ENCODE measurements at places on chromosomes 7 and 10.

DNA sequence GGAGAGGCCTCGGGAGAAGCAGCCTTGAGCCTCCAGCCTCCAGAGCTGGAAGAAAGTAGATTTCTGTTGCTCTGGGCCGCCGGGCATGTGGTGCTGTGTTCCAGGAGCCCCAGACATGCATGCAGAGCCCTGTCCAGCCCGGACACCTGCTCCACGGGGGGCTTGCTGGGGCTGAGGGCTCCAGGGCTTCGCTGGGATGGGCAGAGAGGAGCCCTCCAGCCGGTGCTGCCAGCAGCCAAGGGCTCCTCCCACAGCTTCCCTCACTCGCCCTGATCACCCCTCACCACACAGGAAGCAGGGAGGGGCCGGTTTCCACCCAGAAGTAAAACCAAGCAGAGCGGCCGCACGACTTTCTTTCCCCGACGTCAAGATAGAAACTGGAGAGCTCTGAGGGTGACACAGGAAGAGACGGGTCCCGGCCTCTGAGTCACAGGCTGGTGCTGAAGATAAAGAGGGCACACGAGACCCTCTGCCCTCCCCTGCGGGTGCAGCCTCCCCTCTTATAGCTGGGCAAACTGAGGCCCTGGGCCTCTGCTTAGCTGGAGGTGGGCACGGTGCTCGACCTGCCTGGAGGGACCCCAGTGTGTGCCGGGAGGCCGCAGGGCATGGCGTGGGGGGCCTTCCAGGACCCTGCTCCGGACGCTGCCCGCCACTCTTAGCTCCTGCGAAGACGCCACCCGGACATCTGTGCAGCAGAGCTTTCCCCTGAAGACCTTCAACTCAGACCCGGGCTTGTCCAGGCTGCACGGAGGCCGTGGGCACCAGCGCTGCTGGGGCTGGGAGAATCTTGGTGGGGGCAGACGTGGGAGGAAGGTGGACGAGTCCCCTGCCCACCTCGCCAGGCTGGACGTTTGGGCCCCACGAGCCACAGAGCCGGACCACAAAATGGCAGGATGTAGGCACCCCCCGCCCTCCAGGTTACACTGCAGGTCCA, 31.1 kb downstream of the ADAP1 start:
- peak; percentile 84 for DNase-seq
- peaks cover 22% of the 10 kb centered on the region for H3K4me1 ChIP-seq
- no peaks in the 10 kb centered on the region for H3K27me3 ChIP-seq
- peak overlapping the region; percentile 90 for H3K27ac ChIP-seq

DNA sequence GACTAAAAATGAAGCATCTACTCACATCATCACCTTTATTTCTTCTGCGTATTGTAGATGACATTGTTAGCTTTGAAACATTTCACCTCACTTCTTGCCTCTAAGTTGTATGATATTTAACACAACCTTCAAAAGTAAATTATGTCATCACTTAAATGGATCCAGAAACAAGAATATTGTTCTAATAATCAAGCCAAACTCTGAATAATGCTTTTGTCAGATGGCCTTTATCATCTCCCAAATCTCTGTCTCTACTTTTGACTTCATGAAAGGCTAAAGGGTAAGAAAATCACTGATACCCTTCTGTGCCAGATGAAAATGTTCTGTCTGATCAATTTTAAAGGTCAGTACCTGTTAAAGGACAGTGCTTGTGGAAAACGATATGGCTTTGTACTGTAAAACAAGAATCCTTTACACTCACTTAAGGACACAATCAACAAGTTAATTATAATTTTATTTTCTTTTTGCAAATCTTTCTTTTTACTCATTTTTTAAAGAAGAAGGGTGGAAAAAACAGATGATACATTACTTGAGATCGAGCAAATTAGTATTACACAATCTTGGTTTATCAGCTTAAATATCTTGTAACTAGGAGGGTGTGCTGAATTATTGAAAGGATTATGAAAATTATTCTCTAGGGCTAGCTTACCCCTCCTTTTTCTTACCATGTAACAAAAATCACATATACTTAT, 309.4 kb upstream of the IGFBP3 start:
- no peaks in the 10 kb centered on the region for H3K27me3 ChIP-seq
- H3K4me3 ChIP-seq, result no peak overlapping the region
- DNase-seq, result no peak

GRCh38 chr7:66768865-66769832, 28.6 kb downstream of the RABGEF1 start:
- DNase-seq, result no peak
- H3K4me3 ChIP-seq, result no peak overlapping the region
- peaks cover 32% of the 10 kb centered on the region for H3K4me1 ChIP-seq
- no peaks in the 10 kb centered on the region for H3K27me3 ChIP-seq
- peak overlapping the region; percentile 60 for H3K27ac ChIP-seq

GRCh38 chr7:6158424-6159096, 113.9 kb downstream of the CYTH3 start:
- H3K4me1 ChIP-seq, result peaks cover 17% of the 10 kb centered on the region
- H3K4me3 ChIP-seq, result peak overlapping the region; percentile 45
- no peaks in the 10 kb centered on the region for H3K27me3 ChIP-seq
- DNase-seq, result no peak

GRCh38 chr7:47185839-47186238, 396.1 kb downstream of the TNS3 start:
- H3K27me3 ChIP-seq, result no peaks in the 10 kb centered on the region
- no peak overlapping the region for H3K4me3 ChIP-seq
- H3K36me3 ChIP-seq, result no peaks in the 10 kb centered on the region
- no peaks in the 10 kb centered on the region for H3K4me1 ChIP-seq
- H3K27ac ChIP-seq, result no peak overlapping the region

GRCh38 chr7:123415625-123416024, 118.8 kb downstream of the IQUB start:
- H3K27me3 ChIP-seq, result no peaks in the 10 kb centered on the region
- H3K4me1 ChIP-seq, result no peaks in the 10 kb centered on the region
- H3K4me3 ChIP-seq, result no peak overlapping the region
- no peaks in the 10 kb centered on the region for H3K36me3 ChIP-seq
- no peak overlapping the region for H3K27ac ChIP-seq
- no peak for DNase-seq

- H3K27me3 ChIP-seq, result no peaks in the 10 kb centered on the region
- H3K36me3 ChIP-seq, result no peaks in the 10 kb centered on the region
- no peak overlapping the region for H3K4me3 ChIP-seq
- no peak for DNase-seq
- H3K4me1 ChIP-seq, result peaks cover 25% of the 10 kb centered on the region
- peak overlapping the region; percentile 47 for H3K27ac ChIP-seq
These were observed 42.5 kb upstream of the TMEM213 start for GRCh38 chr7:138755331-138755747.

DNA sequence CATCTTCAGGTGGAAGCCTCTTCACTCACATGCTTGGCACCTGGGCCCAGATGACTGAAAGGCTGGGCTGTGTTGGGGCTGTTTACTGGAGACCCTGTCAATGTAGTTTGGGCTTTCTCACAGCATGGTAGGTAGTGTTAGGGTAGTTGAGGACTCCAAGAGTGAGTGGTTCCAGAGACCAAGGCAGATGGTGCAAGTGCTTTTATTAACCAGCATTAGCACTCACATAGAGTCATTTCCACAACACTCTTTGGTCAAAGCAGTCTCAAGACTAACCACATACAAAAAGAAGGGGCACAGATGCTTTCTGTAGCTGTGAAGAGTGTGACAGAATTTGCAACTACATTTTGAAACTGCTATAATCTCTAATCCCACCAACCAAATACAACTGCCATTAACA, 135.0 kb downstream of the RTKN2 start:
- no peaks in the 10 kb centered on the region for H3K36me3 ChIP-seq
- no peaks in the 10 kb centered on the region for H3K4me1 ChIP-seq
- no peak for DNase-seq
- no peak overlapping the region for H3K4me3 ChIP-seq
- H3K27me3 ChIP-seq, result no peaks in the 10 kb centered on the region
- H3K27ac ChIP-seq, result no peak overlapping the region

GRCh38 chr7:71995111-71995510, 417.0 kb downstream of the CALN1 start:
- H3K27me3 ChIP-seq, result no peaks in the 10 kb centered on the region
- no peaks in the 10 kb centered on the region for H3K4me1 ChIP-seq
- no peaks in the 10 kb centered on the region for H3K36me3 ChIP-seq
- H3K4me3 ChIP-seq, result no peak overlapping the region
- no peak for DNase-seq

GRCh38 chr7:18352339-18353255, 143.0 kb upstream of the HDAC9 start:
- peaks cover 4% of the 10 kb centered on the region for H3K4me1 ChIP-seq
- H3K4me3 ChIP-seq, result no peak overlapping the region
- H3K27me3 ChIP-seq, result peaks cover 8% of the 10 kb centered on the region
- H3K27ac ChIP-seq, result no peak overlapping the region
- H3K36me3 ChIP-seq, result no peaks in the 10 kb centered on the region

DNA sequence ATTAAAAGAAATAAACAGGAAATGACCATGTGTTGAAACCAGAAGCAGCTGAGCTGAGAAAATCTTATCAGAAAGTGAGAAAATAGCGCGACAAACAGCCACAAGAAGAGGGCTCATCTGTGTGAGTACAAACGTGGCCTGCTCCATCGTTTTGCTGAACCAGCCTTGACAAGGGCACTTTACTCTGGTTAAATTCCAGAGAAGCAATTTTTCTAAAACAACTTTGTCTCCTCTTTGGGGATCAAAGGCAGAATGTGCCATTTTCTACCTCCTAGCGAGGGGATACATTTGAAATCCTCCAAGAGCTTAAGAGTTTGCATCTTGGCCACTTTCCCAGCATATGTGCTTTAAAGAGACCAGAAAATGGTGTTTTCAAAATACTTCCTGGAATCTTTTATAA, 51.3 kb upstream of the VIPR2 start:
- H3K36me3 ChIP-seq, result no peaks in the 10 kb centered on the region
- no peak for DNase-seq
- no peaks in the 10 kb centered on the region for H3K27me3 ChIP-seq
- H3K4me1 ChIP-seq, result peaks cover 38% of the 10 kb centered on the region

GRCh38 chr10:60816628-60817397, 38.5 kb downstream of the CDK1 start:
- H3K27ac ChIP-seq, result no peak overlapping the region
- no peak overlapping the region for H3K4me3 ChIP-seq
- H3K4me1 ChIP-seq, result peaks cover 6% of the 10 kb centered on the region
- DNase-seq, result no peak
- no peaks in the 10 kb centered on the region for H3K36me3 ChIP-seq
- H3K27me3 ChIP-seq, result no peaks in the 10 kb centered on the region

DNA sequence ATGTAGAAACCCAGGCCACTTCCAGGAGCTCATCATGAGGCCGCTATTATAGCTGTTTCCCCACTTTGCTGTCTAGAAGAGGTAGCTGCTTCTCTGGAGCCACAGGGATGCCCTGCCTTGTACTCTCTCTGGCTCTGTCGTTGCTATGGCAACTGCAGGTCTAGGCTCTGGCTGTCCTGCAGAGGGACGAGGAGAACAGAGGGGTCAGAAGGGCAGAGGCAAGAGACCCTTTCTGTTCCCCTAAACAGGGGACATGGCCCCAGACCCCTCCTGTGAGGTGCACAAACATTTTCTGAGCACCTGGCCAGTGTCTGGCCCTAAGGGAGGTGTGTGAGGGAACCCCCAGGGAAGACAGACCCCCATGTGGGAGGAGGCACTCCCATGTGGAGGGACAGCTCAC, 31.4 kb downstream of the ITPRIP start:
- H3K4me1 ChIP-seq, result peaks cover 33% of the 10 kb centered on the region
- peaks cover 3% of the 10 kb centered on the region for H3K36me3 ChIP-seq
- H3K27ac ChIP-seq, result peak overlapping the region; percentile 79
- DNase-seq, result no peak

GRCh38 chr7:86786376-86786775, 142.7 kb downstream of the GRM3 start:
- no peaks in the 10 kb centered on the region for H3K27me3 ChIP-seq
- H3K27ac ChIP-seq, result no peak overlapping the region
- no peak for DNase-seq
- H3K4me1 ChIP-seq, result no peaks in the 10 kb centered on the region

GRCh38 chr7:155769701-155770100, 42.6 kb downstream of the SHH start:
- no peak for DNase-seq
- no peak overlapping the region for H3K4me3 ChIP-seq
- peaks cover 14% of the 10 kb centered on the region for H3K36me3 ChIP-seq
- H3K27me3 ChIP-seq, result no peaks in the 10 kb centered on the region
- H3K4me1 ChIP-seq, result peaks cover 15% of the 10 kb centered on the region

GRCh38 chr10:120850911-120851865, at the start of gene WDR11:
WDR11 (plus strand) TSS chr10:120851362; CDS start chr10:120851421, 59 bp downstream.
- H3K4me3 ChIP-seq, result peak within 1 kb of the TSS; percentile 100
- H3K36me3 ChIP-seq, result peaks cover 7% of the 10 kb centered on the region
- H3K4me1 ChIP-seq, result peaks cover 43% of the 10 kb centered on the region
- no peaks in the 10 kb centered on the region for H3K27me3 ChIP-seq
- peak within 1 kb of the TSS; percentile 99 for H3K27ac ChIP-seq
- peak; percentile 47 for DNase-seq

DNA sequence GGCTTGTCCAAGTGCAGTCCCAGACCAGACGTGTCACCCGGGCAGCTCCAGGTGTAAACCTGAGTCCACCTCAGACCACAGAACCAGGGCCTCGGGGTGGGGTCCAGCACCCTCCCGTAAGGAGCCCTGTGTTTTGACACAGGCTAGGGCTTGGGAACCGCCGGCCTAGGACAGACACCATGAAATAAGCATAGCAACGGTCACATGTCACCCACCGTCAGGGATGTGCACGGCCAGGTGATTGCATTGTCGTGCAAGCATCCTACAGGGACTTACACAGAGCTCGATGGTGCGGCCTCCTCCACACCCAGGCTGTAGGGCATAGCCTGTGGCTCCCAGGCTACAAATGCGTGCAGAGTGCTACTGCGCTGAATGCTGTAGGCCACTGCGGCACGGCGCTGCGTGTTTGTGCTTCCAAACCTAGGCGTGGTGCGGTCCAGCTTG, 10.6 kb downstream of the ZFAND2A start:
- no peak overlapping the region for H3K4me3 ChIP-seq
- no peak for DNase-seq
- no peak overlapping the region for H3K27ac ChIP-seq
- H3K36me3 ChIP-seq, result no peaks in the 10 kb centered on the region
- no peaks in the 10 kb centered on the region for H3K4me1 ChIP-seq

GRCh38 chr7:117024811-117025210, 71.5 kb downstream of the ST7 start:
- no peak overlapping the region for H3K27ac ChIP-seq
- H3K27me3 ChIP-seq, result no peaks in the 10 kb centered on the region
- H3K4me1 ChIP-seq, result peaks cover 9% of the 10 kb centered on the region
- H3K4me3 ChIP-seq, result no peak overlapping the region
- H3K36me3 ChIP-seq, result peaks cover 2% of the 10 kb centered on the region
- DNase-seq, result no peak

GRCh38 chr7:102967798-102968197, 55.0 kb downstream of the LRRC17 start:
- no peaks in the 10 kb centered on the region for H3K4me1 ChIP-seq
- no peak overlapping the region for H3K4me3 ChIP-seq
- H3K27me3 ChIP-seq, result no peaks in the 10 kb centered on the region
- H3K36me3 ChIP-seq, result no peaks in the 10 kb centered on the region
